Osteoblast (primary cell): ENCODE measurements at places on chromosomes 2 and 18. TPM values are rescaled to one million over a fixed set of nuclear protein-coding genes. Genes with fewer than 3 reads are reported as not detected.
A peak's percentile ranks its signal among the peaks of the same experiment; 100 is the strongest.

CHRND gene
- total RNA-seq = not detected in 2 replicates

- no peak for DNase-seq
These were observed 73.7 kb downstream of the DNER start for GRCh38 chr2:229640636-229641035.

DNA sequence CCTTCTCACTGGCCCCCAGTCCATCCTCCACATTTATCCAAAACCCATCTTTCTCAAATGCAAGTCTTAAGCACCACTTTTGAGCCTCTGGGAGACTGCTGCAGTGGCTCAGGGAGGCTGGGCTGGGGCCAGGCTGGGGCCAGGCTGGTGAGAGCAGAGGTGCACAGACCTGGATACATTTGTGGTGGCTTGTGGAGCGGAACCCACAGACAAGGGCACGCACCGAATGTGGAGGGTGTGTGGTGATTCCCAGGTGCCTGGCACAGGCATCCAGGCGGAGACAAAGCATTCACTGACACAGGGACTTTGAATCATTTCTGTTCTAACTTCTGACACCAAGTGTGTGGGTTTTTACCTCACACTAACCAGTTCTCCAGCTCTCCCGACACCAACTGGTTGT, 42.2 kb upstream of the MGAT4A start:
- DNase-seq = peak; percentile 36

TYMS gene
- total RNA-seq = 4.7 and 5.3 TPM in 2 replicates

DNA sequence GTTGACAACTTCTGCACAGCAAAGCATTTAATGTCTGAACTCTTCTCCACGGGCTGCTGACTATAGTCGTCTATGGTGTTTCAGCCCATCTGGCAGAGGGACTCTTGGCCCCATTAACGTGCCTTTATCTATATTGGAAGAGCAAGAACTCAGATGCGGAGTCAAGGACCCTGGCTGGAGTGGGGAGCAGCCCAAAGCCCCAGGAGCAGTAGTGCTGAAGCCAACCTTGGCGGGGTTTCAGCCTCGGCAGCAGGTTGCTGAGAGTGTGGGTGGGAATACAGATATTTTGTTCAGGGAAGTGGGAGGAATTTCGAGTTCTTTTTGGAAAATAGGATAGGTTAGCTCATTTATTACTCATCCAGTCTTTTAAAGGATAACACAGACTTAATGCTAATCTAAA, 34.2 kb downstream of the TMEM17 start:
- no peak for DNase-seq

PTCD3 gene
- 55.0 and 61.6 TPM in 2 replicates for total RNA-seq

DNA sequence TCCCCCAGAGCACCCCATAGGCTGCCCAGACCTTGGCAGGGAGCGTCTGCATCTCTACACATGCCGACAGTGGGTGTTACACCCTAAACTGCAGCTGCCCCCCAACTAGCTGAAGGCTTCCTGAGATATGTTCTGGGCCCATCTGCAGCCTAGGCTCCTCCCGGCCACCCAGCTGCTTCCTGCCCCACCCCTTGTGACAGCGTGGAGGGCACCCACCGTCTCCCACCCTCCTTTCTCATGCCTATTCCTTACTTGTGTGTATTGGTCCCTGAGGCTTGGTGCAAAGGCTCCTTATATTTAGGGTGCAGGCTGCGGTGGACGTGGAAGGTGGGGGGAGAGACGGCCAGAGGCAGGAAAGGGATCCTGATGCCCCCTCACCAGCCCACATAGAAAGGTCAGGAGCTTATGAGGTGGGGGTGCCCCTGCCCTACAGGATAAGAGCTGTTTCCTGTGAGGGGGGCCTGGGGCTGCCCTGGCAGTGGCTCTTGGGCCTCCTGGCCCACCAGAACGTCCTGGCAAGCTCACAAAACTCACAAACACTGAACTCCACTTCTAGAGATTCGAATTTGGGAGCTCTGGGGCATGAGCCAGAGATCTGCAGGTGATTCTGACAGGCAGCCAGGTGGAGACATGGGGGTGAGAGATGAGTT, 7.3 kb upstream of the PROM2 start:
- peak; percentile 11 for DNase-seq

GRCh38 chr18:43271593-43272432, 5.5 kb downstream of the SYT4 start:
- DNase-seq = no peak

- no peak for DNase-seq
These were observed 46.8 kb downstream of the XRCC5 start for GRCh38 chr2:216155954-216156353.

- DNase-seq = no peak
These were observed 101.9 kb downstream of the AQP4 start for GRCh38 chr18:26763446-26764110.

GRCh38 chr2:70673041-70673647, 94.9 kb downstream of the ADD2 start:
- DNase-seq = peak; percentile 64

DNA sequence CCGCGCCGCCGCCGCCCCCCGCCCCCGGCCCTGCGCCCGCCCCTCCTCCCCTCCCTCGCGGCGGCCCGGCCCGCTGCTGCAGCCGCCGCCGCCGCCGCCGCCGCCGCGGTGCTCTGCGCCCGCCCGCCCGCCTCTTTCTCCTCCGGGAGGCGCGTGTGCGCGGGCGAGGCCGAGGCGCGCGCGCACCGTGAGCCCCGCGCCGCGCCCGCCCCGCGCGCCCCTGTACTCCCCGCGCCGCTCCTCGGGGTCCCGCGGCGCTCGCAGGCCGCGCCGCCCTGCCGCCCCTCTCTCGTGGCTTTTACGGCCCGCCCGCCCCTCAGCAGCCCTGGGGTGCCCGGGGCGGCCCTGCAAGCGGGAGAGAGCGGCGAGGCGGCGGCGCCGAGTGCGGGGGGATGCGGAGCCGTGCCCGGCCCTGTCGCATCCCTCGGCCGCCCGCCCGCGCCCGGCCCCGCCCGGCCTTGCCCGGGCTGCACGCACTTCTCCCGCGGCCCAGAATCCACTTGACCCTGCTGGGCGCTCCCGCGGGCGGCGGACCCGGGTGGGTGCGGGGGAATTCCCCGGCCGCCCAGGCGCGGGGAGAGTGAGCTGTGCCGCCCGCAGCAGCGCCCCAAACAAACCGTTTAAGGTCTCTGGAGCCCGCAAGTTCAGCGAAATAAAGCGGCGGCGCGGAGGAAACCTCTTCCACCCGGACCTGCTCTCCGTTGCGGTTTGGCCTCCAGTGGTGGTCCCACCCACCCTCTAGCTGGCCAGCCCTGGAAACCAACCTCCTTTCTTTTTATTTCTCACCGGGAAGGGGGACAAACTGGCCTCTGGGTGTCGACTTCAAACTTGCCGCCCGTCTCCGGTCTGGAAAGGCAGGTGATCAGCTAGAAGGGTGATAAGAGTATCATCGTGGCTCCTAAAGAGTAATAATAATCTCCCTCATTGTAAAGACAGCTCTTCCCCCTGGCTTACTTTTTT, 37.4 kb downstream of the AFF3 start:
- peak; percentile 94 for DNase-seq

CROCC2 gene
- total RNA-seq = under 0.01 TPM in 2 replicates

GRCh38 chr2:101121174-101121573, 30.0 kb downstream of the TBC1D8 start:
- DNase-seq = no peak

DNA sequence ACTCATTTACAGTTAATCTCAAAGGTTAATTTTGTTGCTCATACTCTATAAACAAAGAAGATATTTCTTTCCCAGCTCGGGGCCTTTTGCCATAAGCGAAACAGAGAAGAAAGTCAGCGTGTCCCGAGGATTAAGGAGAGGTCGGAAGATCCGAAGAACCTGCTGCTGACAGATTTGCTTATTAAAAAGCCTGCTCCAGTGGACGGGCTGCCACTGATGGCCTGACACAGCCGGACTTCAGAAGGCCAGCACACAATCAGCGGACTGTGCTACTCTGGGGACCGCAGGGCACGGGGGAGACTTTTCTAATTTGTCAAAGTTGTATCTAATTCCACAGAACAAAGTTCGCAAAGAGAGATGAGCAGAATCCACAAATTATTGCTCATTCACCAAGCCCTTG, 315.4 kb downstream of the ETAA1 start:
- DNase-seq = no peak

GRCh38 chr2:136929531-136929930, 164.2 kb downstream of the THSD7B start:
- no peak for DNase-seq

GRCh38 chr2:229129738-229130371, 141.2 kb downstream of the PID1 start:
- DNase-seq = no peak

DNA sequence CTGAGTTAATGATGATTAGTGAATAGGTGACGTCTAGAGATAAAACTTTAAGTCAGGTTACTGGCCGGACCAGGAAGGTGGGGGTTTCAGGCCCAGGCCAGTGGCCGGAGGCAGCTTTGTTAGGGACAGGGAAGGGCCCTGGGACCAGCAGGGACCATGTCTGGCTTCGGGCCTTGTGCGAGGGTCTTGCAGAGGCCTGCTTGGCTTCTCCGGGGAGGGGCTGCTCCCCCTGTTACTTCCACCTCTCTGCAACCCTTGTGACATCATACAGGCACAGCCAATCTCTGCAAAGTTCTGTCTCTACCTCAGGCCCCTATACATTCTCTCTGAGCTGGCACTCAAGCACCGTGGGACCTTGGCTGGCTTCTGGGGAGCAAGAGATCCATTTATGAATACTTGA, at the start of gene ALLC:
ALLC (plus strand) TSS at position 320 of the 400 bp plus-strand sequence. CDS start 12,958 bp downstream, outside the sequence.
- peak; percentile 50 for DNase-seq

DNA sequence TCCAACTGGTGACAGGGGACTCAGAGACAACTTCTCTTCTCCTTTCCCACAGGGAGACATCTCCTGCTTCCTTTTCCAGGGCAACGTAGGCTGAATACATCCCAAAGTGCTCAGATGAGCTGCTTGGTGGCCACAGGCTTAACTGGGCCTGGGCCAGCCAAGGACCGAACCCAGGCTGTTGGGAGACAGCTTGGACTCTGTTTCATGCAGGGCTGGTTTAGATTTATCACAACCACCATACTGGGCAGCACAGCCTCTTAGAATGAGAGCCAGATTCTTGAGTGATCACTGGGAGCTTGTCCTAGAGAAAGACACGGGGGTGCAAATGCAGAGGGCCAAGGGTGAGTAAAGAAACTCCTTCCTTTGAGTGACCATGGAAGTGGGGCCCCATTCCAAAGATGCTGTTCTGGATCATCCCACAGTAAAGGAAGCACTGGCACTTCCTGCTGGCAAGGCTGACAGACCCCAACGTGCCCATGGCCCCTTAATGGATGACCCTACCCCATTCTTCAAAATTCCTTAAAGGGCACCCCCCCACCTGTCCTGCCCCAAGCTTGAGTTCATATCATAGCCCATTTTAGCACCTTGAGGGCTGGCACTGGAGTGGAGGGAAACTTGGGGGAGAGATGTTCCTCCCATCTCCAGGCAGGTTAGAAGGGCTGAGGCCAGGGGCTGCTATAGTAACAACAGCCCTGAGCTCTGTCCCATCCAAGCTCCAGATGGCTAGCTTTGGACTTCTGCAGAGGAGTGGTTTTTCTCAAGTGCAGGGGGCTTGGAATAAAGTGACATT, 84.1 kb downstream of the CAPN13 start:
- DNase-seq = no peak

DNA sequence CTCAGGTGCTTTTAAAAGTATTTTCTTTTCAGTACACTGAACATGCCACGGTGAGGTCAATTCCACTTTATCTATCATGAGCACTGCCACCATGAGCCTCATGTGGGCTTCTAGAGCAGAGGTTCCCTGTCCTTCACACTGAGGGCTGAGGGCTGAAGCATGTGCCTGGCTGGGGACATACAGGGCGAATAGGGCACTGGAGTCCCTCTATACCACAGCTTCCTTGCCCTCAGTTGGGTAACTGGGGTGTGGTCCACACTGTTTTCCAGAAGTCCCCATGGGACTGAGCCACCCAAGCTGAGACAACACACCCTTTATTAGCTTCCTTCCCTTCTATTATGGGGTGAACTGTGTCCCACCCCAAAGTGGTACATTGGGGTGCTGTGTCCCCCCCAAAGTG, 172.2 kb upstream of the ID2 start:
- DNase-seq = no peak

SNTG2 gene
- total RNA-seq = 1.4 and 2.1 TPM in 2 replicates

EFR3B gene
- 0.72 and 0.88 TPM in 2 replicates for total RNA-seq

CLEC4F gene
- total RNA-seq = not detected in 2 replicates

DIPK1C gene
- total RNA-seq = not detected in 2 replicates

NT5C1B gene
- total RNA-seq = not detected in 2 replicates

DNA sequence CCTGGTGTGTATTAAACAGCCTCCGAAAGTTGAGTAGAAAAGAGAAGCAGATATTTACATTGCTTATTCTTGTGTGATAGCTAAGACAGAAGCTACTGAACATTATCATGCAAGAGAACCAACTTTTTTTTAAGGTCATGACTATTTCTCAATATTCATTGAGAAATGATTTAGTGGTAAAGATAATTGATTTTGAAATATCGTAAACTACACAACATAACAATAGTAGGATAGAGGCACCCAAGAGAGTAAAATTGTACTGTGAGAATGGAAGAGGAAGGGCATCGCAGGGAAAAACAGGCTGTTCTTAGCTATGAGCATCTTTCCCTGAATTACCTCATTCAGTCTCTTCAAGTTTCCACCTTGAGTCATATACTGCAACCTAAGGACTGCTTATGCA, 25.2 kb downstream of the HRH4 start:
- no peak for DNase-seq

UGT1A1 gene
- total RNA-seq = not detected in 2 replicates

ABCG8 gene
- total RNA-seq = not detected in 2 replicates

GRCh38 chr2:28430377-28430765, 37.7 kb downstream of the FOSL2 start:
- no peak for DNase-seq

DNA sequence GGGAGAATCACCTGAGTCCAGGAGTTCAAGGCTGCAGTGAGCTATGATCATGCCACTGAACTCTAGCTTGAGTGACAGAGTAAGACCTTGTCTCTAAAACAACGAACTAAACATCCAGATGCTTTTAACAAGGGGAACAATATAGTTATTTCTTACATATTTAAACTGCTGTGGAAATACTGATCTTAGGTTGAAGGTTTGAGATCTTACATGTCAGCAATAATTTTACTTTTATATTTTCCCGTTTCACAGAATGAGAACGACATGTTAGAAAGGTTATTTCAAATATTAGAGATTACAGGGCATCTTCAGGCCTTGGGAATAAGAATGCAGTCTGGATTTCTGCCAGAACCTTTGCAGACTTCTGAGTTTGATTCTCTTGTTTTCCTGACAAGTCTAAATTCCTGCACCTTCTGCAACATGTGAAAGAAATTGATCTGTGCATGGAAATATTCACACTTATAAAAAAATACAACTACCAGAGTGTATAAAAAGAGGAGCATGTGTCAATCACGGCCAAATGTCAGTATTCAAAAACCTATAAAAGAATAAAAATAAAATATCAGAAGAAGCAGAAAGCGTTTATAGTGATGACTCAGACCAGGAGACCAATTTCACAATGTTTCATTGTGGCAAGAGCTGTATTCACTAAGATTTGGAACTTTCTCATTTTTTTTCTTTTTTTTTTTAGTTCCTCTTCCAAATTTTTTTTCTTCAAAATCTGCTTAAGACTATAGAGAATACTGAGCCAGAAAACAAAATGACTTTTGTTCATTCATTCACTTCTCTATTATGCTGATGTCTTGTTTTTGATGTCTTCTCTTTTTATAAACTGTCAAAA, 29.6 kb downstream of the COLEC12 start:
- no peak for DNase-seq
